ENCODE measurements at places on chromosomes 4 and X.

- no peak for DNase-seq
Measured at GRCh38 chr4:159117564-159117963, 14.7 kb downstream of the RAPGEF2 start.

GRCh38 chrX:151153667-151154066 lies 22.7 kb upstream of the GPR50 start:
- no peak for DNase-seq

DNA sequence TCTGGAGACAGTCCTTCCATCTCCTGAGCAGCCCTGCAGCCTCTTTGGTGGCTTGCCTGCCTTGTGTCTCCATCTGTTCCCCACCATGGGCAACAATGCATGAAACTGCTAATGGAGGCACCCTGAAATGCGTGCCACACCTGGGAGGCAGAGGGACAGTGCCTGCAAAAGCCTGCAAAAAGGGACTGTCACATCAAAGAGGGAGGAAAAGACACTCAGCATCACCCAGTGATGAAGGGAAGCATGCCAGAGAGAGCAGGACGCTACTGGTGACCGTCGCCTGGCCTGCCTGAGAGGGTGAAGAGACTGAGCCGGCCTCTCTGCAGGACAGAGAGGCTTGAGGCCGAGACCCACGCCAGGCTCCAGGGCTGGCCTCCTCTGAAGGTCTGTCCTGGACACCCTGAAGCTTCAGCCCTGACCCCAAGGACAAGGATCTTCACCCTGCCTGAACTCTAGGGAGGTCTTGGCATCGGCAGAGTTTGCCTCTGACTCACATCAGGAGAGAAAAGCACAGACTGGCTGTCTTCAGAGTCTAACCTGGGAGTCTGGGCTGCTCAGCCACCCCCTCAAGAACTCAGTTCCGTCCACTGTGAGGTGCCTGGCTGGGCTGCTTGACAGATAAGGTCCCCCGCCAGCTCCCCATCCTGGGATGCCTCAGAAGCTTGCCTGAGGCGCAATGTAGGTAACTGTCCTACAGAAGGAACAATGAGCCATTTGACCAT lies 8.1 kb downstream of the ACSL1 start:
- no peak for DNase-seq

DNA sequence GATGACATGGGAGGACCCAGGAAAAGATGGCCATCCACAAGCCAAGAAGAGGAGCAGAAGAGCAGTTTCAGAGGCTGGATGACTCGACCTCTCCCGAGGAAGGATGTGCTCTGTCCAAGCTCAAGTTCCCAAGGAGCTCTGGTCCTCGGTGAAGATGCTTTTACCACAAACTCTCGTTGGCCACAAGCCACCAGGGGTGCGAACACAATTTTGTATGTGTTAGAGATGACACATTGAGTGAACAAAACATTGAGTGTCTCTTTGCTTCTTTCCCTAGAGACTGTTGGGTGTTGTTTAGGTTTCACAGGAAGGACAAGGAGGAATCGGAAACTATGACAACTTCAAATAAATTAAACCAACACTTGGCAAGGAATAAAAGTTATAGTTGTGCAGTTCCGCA lies 26.3 kb downstream of the FGFBP1 start:
- no peak for DNase-seq

DNA sequence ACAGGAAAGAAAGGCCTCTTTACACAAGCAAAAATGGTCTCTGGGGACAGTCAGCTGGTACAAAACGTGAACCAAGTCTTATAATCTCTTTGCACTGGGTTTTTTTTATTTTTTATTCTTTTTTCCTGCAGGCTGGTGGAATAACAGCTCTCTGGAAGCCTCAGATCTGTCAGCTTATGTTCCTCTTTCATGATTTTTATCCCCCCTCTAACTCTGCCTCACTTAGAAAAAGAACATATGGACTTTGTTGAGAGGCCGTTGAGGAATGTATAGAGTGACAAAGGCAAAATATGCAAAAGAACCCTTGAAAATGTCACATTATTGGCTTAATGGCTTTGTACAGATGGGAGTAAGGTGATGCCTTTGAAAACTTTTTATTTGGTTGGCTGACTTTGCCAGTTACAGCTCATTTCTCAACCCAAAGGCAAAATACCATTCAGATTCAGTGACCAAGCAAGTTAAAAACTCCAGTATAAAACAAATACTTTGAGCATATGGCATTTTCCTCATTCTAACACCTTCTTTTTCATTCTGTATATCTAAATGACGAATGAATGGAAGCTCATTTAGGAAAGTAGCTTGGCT lies 111.1 kb downstream of the RNF150 start:
- DNase-seq, result no peak

DNA sequence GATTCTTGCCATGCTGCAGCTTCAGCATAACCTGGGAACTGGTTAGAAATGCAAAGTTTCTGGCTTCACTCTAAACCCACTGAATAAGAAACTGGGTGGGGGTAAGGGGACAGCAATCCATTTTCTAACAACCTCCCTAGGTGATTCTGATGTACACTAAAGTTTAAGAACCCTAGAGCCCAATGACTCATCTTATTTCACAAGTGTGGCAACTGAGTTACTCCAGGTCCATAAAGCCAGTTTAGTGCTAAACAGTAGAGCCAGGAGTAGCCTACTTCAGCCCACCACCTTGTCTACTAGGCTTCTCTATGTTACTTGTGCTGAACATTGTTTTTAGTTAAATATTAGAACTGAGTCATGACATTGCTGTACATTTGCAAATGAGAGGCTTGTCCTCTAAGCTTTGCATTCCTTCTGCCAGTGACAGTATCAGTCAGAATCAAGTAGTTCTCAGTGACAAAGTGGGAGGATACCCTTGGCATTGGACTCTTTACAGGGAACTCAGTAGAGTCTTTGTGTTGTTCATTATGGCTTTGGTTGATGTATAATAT lies 518.0 kb downstream of the RPA4 start:
- DNase-seq, result no peak

- no peak for DNase-seq
Measured at GRCh38 chr4:139020384-139020783, 4.8 kb downstream of the NOCT start.

DNA sequence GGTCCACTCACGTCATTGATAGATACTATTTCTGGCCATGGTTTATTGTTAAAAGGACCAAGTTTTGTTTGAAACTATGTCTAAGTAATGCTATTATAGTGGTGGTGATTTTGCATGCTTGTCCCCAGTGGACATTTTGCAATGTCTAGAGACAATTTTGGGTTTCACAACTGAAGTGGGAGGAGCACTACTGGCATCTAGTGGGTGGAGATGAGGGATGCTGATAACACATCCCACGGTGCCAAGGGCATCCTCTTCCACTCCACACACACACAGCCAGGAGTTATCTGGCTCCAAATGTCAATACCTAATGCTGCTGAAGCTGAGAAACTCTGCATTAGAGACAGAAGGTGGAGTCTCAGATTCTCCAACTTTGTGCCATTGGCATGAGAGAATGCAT lies 131.2 kb downstream of the FRMPD4 start:
- DNase-seq, result no peak

DNA sequence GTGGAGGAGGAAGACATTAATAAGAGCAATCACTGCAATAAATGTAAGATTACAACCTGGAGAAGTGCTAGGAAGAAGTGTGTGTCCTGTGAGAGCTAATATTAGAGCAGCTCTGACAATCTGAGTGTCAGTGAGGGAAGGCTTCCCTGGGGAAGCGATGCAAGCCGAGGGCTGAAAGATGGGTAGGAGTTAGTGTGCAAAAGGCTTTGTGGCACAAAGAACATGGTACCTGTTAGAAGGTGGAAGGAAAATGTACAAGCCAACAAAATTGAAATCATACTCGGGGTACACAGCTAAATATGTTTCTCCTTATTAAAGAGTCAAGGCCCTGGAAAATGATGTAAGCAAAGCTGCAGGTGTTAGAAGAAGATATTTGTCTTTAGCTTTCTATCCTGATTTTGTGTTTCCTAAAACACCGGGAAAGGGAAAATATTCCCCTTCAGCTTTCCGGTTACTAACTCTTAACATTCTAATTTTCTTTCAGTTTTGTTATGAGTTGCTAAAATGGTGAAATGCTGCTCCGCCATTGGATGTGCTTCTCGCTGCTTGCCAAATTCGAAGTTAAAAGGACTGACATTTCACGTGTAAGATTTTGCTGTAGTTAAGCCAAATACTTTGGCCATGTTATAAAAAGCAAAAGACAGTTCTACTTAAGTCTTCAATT lies 808 bp downstream of the THAP6 start:
- DNase-seq, result peak; percentile 14

- DNase-seq, result no peak
Measured at GRCh38 chr4:77576351-77576750, 29.3 kb upstream of the CXCL13 start.

DNA sequence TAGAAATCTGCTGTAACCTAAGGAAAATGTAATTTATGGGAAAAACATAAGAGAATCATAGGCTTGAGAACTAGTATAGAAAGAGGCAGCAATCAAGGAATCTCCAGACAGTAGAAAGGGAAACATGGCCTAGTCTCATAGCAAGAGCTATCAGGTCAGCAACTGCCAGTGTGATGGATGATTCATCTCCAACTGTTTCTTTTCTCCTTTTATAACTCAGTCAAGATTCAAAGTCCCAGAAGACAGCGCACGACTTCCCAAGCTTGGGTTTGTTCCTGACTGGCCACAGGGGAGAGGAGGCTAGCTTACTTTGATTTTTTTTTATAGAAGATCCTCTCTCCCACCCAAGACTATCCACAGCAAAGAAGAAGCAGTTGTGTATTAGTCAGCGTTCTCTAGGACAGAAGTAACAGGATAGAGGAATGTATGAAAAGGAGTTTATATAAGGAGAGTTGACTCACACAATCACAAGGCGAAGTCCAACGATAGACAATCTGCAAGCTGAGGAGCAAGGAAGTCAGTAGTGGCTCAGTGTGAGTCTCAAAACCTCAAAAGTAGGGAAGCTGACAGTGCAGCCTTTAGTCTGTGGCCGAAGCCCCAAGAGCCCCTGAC lies 181.5 kb downstream of the GC start:
- DNase-seq, result no peak

GRCh38 chrX:55919367-55920221 lies 202.0 kb downstream of the RRAGB start:
- DNase-seq, result no peak

GRCh38 chr4:1873291-1873690 lies 2.1 kb downstream of the NSD2 start:
- no peak for DNase-seq

GRCh38 chrX:15911734-15912550 lies 57.3 kb upstream of the AP1S2 start:
- DNase-seq, result peak; percentile 4

- no peak for DNase-seq
Measured at GRCh38 chr4:78214078-78214477, 157.0 kb downstream of the FRAS1 start.

DNA sequence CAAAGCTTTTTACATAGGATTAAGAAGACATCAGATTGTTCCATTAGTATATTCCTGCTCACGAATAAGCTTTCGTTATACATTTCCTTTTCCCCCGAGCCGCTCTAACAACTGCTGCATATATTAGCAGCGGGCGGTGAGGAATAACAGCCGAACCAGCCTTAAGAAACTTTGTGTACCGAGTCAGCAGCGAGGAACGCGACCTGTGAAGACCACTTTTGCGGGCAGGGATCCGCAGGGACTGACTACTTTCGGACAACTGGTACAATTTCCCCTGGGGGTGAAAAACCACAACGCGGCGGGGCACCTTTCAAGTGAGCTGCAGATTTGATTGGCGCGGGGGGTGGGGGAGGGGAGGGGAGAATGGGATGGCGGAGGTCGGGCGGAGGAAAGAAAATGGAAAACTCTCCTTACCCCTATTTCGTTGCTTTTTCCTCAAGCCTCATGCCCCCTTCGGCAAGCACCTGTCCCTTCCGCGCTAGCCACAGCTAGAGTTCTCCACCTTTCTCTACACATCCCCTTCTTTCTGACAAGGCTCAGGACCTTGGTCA lies 5.9 kb upstream of the PITX2 start:
- DNase-seq, result no peak

DNA sequence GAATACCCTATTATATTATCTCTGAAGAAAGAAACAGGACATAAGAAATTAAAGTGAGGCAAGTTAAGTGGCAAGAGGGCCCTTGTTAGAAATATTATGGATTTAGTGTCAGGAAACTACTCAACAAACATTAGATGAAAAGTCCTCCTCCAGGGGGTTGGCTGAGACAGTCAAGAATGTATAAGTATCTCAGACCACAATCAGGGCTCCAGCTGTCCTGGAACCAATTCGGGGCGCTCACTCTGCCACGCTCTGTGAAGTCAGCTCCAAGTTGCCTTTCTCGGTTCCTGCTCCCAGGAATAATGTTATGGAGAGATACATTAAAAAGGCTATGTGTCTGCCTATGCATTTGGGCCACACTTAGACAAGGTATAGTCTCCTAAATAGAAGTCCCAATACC lies 73.3 kb downstream of the RASGEF1B start:
- no peak for DNase-seq

DNA sequence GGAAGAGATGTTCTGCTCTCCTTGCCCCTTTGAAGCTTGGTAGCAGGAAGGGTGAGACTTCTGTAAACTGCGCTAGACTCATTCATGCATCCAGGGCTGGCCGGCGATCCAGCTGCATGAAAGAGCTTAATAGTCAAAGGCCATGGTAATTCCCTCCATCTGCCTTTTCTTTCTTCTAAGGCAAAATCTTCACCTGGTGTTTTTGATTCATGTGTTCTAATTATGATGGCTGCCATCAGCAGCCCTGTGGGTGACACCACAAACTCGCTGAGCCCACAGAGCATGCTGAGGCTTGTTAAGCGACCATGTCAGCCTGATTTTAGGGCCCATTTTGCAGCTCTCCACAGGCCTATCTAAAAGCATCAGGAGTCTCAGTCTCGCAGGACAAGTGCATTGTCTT lies 450.1 kb upstream of the TENM3 start:
- no peak for DNase-seq

GRCh38 chrX:15761564-15762191 lies 23.6 kb downstream of the CA5B start:
- DNase-seq, result peak; percentile 36

- no peak for DNase-seq
Measured at GRCh38 chr4:80637190-80637589, 301.7 kb downstream of the CFAP299 start.

- no peak for DNase-seq
Measured at GRCh38 chrX:134418317-134419113, 41.5 kb upstream of the HPRT1 start.

DNA sequence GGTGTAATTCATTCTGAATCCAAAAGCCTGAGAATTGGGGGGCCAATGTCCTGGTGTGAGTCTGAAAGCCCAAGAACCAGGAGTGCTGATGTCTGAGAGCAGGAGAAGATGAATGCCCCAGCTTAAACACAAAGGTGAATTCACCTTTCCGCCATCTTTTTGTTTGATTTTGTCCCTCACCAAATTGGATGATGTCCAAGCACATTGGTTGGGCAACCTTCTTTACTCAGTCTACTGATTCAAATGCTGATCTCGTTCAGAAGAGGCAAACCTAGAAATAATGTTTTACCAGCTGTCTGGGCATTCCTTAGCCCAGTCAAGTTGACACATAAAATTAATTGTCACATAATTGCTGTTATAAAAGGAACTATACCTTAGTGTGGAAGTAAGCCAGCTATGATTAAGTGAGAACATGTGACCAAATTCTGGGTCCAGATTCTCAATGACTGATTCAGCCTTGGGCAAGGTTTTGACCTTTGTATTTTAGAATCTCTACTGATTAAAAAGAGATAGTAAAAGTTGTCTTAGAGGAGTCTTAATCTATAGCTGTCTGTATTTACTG lies 34.5 kb upstream of the SLC4A4 start:
- DNase-seq, result no peak

GRCh38 chr4:183335369-183335940 lies 13.2 kb upstream of the CLDN24 start:
- DNase-seq, result no peak

GRCh38 chr4:61485056-61485455 lies 284.9 kb downstream of the ADGRL3 start:
- DNase-seq, result no peak

GRCh38 chrX:49042581-49043219 lies 457 bp downstream of the TFE3 start:
- no peak for DNase-seq

Data from activated CD4-positive, alpha-beta T cell treated with anti-CD3 and anti-CD28 coated beads for 48 hours (primary cell).